Esophagus squamous epithelium (tissue), 5 donors: ENCODE measurements at places on chromosomes 6 and 20. TPM values are rescaled to one million over a fixed set of nuclear protein-coding genes. Genes with fewer than 3 reads are reported as not detected.

DNA sequence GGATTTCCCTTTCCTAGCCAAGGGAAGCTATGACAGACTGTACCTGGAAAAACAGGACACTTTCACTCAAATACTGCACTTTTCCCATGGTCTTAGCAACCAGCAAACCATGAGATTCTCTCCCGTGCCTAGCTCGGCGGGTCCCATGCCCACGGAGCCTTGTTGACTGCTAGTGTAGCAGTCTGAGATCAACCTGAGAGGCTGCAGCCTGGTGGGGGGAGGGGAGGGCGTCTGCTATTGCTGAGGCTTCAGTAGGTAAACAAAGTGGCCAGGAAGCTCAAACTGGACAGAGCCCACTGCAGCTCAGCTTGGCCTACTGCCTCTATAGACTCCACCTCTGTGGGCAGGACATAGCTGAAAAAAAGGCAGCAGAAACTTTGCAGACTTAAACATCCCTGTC, 61.8 kb downstream of the EPM2A start:
- no peak for DNase-seq
- no peak overlapping the region for H3K27ac ChIP-seq
- no peaks in the 10 kb centered on the region for H3K4me1 ChIP-seq

DNA sequence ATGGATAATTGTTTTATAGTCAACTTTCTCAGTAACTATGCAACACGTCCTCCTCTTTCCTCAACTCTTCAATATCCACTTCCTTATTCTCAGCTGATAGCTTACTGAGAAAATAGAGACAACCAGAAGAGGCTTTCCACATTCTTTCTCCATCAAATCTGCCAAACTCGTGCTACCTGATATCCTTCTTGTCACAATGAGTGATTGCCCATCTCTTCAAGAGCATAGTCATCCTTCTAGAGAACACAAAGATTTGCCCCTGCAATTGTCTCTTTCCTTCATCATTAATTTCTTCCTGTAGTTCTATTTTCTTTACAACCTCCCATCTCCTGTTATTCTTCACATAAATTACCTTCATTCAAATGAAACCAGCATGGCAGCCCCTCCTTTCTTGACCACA, 75.9 kb upstream of the RGS17 start:
- H3K36me3 ChIP-seq = no peaks in the 10 kb centered on the region
- DNase-seq = no peak
- H3K4me1 ChIP-seq = no peaks in the 10 kb centered on the region
- no peak overlapping the region for H3K4me3 ChIP-seq
- no peak overlapping the region for H3K27ac ChIP-seq
- no peaks in the 10 kb centered on the region for H3K27me3 ChIP-seq

- no peak overlapping the region for H3K4me3 ChIP-seq
- H3K27me3 ChIP-seq = no peaks in the 10 kb centered on the region
- DNase-seq = no peak
- H3K27ac ChIP-seq = no peak overlapping the region
- H3K36me3 ChIP-seq = no peaks in the 10 kb centered on the region
Observed at GRCh38 chr20:19115581-19115980, 96.9 kb upstream of the SLC24A3 start.

DNA sequence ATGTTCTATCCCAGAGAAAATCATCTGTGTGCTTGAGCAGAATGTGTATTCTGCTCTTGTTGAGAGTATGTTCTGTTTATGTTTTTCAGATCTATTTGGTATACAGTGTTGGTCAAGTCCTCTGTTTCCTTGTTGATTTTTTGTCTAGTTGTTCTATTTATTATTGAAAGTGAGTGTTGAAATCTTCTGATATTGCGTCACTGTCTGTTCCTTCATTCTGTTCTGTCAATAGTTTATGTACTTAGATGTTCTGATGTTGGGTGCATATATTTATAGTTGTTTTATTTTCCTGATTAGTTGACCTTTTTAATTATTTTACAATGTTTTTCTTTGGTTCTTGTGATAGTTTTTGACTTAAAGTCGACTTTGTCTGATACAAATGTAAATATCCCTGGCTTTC, 458.7 kb upstream of the HSF2 start:
- H3K27ac ChIP-seq = no peak overlapping the region
- H3K4me1 ChIP-seq = no peaks in the 10 kb centered on the region
- no peaks in the 10 kb centered on the region for H3K27me3 ChIP-seq

DNA sequence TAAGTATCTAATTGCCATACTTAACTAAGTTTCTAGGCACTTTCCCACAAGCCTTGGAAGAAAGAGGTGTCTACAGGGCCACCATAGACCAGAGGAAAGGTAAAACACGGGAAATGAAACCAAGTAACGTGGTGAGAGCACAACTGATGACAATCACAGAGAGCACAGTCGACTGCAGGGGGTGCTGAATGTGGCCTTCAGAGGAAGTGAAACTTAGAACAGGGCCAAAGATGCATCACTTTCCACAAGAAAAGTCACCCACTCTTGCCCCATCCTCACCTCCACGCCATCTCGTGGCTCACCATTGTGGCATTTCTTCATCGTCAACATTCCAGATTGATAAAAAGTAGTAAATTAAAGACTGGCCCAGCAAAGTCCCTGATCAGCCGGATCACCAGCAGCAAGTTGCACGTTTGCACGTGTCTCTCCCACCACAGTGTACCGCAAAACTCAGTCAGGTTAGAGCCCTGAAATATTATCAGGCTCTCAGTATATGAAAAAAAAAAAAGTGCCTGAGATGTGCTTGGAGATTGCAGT, 31.4 kb downstream of the HIVEP2 start:
- no peaks in the 10 kb centered on the region for H3K27me3 ChIP-seq
- no peaks in the 10 kb centered on the region for H3K4me1 ChIP-seq
- no peak overlapping the region for H3K27ac ChIP-seq
- DNase-seq = no peak

The OR2W1 gene
- total RNA-seq = not detected

GRCh38 chr6:77466055-77466450, 2.8 kb upstream of the HTR1B start:
- no peaks in the 10 kb centered on the region for H3K36me3 ChIP-seq
- peak overlapping the region; percentile 67 for H3K4me3 ChIP-seq
- DNase-seq = no peak
- H3K27me3 ChIP-seq = no peaks in the 10 kb centered on the region

DNA sequence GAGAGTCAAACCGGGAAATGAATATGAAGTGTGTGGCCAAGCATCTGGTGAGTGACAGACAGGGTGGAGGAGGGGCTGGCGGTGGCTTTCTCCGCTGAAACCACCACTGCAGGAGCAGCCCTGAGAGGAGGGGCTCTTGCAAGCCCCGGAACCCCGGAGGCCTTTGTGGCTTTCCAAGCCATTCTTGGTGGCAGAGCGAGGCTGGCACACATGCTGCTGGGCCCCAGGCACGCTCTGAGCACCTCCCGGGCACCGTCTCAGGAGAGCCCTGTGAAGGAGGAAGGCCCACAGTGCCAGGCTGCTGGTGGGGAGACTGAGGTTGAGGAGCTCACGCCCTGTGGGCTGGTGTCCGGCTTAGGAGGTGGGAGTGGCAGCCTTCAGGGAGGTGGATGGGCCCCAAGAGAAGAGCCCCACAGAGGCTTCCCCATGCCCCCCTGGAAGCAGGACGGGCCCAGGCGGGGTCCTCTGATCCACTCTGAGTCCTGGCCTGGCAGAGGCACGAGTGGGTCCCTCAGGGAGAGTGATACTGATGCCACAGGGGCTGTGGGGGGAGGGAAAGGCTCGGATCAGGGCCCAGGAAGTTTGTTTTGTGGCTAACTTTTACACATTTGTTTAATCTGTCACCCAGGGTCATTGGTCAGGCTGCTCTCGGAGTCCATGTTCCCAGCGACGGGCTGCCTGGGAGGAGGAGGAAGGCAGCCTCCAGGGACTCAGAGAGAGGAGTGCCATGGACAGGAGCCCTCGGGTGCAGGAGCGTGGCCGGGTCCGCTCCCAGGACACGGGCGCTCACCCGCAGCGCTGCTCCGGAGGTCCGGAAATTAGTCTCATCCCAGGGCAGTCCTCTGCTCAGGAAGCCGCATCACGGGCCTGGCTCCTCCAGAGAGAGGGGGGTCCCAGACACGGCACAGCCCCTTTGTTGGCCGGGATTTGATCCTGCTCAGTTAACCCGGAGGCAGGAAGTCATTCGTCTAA, 170.7 kb downstream of the ERMARD start:
- peaks cover 13% of the 10 kb centered on the region for H3K27me3 ChIP-seq
- no peak for DNase-seq
- H3K4me3 ChIP-seq = no peak overlapping the region
- H3K27ac ChIP-seq = no peak overlapping the region

DNA sequence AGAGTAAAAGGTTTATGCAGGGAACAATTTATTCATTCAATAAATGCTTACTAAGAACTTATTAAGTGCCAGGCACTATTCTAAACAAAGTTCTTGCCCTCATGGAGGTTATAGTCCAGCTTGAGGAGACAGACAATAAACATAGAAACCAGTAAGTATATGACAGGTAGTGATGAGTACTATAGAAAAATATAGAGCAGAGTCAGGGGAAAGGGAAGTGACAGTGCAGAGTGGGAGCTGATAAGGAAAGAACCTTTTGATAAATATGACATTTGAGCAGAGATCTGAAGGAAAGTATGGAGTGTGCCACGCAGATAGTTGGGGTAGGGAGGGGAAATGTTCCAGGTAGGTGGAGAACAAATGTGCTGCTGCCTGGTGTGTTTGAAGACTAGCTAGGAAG, 12.1 kb downstream of the ACSS2 start:
- no peak overlapping the region for H3K27ac ChIP-seq
- H3K27me3 ChIP-seq = no peaks in the 10 kb centered on the region
- no peaks in the 10 kb centered on the region for H3K4me1 ChIP-seq
- H3K36me3 ChIP-seq = peaks cover 6% of the 10 kb centered on the region
- no peak overlapping the region for H3K4me3 ChIP-seq
- DNase-seq = no peak

DNA sequence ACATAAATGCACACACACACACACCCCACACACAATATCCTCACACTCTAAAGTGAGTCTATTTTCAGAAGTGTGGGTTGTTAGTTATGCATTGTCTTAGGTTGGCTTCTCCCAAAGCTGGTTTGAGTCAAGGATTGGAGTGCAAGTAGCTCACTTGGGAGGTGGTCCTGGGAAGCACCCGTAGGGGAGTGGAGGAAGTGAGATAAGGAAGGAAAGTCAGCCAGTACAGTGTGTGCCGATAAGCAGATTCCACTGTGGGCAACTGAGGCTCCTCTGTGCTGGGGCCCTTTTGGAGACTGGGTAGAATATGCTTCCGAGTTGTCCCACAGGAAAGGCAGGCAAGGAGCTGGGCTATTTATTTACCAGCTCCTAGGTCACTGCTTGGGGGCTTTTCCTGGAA, 67.2 kb downstream of the PLCB4 start:
- no peaks in the 10 kb centered on the region for H3K36me3 ChIP-seq
- no peak for DNase-seq
- H3K27ac ChIP-seq = no peak overlapping the region
- no peaks in the 10 kb centered on the region for H3K27me3 ChIP-seq
- H3K4me3 ChIP-seq = no peak overlapping the region

- DNase-seq = no peak
- H3K27me3 ChIP-seq = no peaks in the 10 kb centered on the region
- no peak overlapping the region for H3K4me3 ChIP-seq
- no peaks in the 10 kb centered on the region for H3K36me3 ChIP-seq
- peak overlapping the region; percentile 56 for H3K27ac ChIP-seq
Observed at GRCh38 chr6:154243793-154244750, 112.5 kb downstream of the IPCEF1 start.

DNA sequence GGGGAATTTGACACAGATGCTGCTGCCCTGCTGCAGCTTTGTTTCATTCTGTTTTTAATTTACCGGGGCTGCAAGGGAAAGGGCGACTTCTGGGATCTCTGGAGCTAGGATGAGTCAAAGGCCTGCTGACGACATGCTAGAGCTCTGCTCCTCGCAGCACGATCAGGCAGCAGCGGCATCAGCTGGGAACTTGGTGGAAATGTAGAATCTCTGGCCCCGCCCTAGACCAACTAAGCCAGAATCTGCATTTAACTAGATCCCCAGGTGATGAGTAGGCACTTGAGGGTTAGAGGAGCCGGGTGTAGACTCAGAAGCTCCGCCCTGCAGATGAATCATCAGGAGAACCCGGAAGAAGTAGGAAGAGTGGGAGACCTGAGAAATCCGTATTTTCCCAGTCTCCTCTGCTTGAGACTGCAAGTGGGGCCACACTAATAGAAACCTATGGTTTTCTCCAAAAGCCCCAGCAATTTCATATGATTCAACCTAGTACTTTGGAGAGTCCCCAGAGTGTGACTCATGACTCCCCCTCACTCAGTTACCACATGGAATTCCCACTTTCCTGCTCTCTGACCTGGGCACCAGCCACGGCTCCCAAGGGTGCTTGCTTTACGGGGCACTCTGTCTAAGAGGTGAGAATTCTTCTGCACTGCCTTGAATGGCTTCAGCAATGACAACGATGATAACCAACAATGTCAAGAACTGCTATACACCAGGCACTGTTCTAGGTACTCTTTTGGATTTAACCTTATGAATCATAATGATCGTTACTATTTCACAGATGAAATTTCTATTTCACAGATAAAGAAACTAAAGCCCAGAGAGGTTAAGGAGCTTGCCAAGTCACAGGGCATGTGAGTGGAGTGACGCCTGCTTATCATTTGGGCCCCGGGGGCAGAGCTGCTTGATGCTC, 18.1 kb downstream of the TUBB2B start:
- no peaks in the 10 kb centered on the region for H3K36me3 ChIP-seq
- H3K27me3 ChIP-seq = no peaks in the 10 kb centered on the region
- H3K4me1 ChIP-seq = peaks cover 19% of the 10 kb centered on the region
- DNase-seq = peak; percentile 14
- H3K27ac ChIP-seq = peak overlapping the region; percentile 76
- no peak overlapping the region for H3K4me3 ChIP-seq

The ZNF334 gene
- total RNA-seq = 1.1 TPM
